ENCODE measurements at places on chromosomes 6 and 20.

- no peak for DNase-seq
Measured at GRCh38 chr20:33653900-33654596, 8.1 kb upstream of the C20orf144 start.

- no peak for DNase-seq
Measured at GRCh38 chr6:8361259-8361658, 74.1 kb downstream of the SLC35B3 start.

GRCh38 chr20:25278636-25279361 lies 30.9 kb downstream of the PYGB start:
- no peak for DNase-seq

GRCh38 chr20:35673884-35674283 lies 9.2 kb upstream of the CPNE1 start:
- DNase-seq, result no peak

DNA sequence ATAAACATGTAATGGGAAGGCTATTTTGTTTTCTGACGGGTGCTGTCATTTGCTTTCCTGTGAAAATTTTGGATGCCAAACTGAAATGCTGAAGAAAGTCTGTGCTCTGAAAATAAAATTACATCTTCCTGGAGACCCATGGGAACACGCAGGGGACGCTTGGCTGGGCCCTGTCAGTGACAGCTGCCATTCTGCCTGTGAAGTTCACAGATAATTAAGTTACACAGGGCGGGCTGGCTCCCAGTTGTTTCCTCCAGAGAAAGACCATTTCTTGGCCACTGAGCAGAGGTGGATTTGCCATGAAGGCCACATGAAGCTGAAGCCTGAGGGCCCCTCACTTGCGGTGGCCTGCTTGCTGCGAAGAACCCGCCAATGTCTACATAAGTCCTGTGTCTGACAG lies 93.5 kb downstream of the TMEM170B start:
- no peak for DNase-seq

- DNase-seq, result no peak
Measured at GRCh38 chr20:25077610-25078169, 4.3 kb downstream of the VSX1 start.

DNA sequence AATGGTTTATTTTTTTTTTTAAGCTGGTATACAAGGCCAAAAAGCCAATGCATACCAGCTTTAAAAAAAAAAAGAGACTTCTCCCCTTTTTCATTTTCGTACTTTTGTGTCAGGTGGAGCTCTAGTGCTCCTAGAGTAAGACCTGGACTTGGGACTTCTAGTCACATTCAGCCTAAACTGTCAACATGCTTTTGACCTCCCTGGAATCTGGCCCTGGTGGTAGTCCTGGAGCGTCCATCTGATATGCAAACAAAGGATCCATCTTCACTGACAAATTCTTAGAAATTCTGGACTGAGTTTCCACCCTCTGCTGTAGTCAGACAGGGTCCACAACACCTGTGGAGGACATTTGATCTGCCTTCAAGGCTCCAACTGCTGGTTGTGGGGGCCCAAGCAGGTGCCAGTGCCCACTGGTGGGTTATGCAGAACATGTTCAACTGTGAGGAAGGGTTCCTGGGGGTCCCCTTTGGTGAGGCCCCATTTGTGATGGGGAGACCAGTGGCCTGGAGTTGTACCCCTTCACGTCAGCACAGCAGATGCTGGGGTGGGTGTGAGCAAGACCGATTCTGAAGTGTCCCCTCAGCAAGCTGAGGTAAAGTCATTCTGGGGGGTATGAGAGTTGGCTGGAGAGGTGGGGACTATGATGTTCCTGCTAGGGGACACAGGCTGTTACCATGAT lies 12.6 kb upstream of the PCMTD2 start:
- no peak for DNase-seq

GRCh38 chr6:35449287-35449881 lies 2.8 kb upstream of the FANCE start:
- peak; percentile 72 for DNase-seq

GRCh38 chr20:20407891-20408805 lies 40.2 kb downstream of the INSM1 start:
- no peak for DNase-seq

DNA sequence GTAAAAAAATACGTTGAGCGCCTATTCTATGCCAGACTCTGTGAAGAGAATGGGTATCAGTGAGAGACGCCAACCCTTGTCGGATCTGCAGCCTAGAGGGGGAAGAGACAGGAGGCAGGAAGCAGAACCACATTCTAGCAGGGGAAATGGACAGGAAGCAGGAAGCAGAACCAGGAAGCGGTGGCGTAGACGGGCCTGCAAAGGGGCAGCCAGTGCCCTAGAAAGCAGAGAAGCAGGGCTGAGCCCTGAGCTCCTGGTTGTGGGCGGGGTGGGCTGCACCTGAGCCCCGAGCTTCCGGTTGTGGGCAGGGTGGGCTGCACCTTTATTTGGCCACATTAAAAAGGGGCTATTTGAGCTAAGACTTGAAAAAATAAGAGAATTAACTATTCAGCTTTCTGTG lies 71.9 kb downstream of the FAM120B start:
- no peak for DNase-seq

DNA sequence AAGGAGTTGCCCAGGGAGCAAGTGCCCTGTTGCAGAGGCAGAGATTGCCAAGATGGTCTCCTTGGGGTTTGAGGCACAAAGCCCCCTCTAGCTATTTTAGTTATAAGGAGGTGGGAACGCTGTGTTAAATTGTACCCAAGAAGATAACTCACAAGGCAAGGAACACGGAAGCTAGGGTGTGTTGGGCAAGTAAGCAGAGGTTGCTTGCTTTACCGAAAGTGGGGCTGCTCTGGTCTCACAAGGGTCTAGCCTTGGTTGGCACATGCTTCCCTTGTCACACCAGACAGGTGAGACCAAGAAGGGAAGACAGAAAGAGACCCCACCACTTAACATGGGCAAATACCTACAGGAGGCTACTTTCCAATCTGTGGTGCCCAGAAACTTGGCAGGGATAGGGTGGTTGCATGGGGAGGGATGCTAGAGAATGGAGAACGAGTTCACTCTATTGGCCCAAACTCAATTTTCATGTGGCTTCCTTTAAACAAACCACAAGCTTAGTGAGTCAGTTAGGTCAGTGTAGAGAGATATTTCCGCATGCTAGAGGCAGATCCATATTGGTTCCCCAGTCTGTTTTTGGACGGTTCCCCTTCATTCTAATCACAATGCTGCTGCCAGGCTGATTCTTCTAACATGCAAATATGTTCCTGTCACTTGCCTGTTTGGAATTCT lies 42.4 kb downstream of the PLAGL1 start:
- peak; percentile 4 for DNase-seq

DNA sequence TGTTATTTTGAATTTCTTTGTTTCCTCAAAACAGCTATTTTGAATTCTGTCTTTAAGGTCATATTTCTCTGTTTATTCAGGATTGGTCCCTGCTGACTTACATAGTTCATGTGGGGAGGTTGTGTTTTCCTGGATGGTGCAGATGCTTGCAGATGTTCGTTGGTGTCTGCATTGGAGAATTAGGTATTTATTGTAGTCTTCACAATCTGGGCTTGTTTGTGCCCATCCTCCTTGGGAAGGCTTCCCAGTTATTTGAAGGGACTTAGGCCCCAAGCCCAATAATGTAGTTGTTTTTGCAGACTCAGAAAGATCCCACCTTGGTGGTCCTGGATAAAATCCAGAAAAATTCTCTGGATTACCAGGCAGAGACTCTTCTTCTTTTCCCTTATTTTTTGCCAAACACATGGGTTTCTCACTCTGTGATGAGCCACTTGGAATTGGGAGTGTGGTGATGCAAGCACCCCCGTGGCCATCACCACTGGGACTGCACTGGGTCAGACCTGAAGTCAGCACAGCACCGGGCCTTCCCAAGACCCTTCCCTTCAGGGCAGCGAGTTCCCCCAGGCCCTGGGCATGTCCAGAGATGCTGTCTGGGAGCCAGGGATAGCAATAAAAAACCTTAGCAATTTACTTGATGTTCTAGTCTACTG lies 81.6 kb upstream of the EZR start:
- no peak for DNase-seq

DNA sequence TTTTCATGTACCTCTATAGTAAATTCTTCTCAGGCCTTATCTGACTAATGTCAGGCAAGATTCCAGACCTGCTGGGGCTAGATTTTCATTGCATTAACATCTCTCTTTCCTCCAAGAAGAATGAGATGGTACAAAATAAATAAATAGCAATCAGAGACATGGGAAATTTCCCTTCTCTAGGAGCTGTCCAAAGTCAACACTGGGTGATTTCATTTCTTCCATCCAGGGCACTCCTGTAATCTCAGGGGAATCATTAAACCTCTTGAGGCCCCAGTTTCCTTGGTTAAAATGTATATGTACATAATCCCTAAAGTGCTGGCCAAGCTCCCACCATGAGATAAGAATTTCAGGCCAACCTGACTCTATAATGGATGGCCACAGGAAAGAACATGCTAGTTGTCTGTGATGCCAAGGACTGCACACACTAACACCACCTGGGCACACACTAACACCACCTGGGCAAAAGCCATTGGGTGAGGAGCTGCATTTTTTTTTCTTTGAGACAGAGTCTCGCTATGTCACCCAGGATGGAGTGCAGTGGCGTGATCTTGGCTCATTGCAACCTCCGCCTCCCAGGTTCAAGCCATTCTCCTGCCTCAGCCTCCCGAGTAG lies 912 bp downstream of the IL17F start:
- no peak for DNase-seq

DNA sequence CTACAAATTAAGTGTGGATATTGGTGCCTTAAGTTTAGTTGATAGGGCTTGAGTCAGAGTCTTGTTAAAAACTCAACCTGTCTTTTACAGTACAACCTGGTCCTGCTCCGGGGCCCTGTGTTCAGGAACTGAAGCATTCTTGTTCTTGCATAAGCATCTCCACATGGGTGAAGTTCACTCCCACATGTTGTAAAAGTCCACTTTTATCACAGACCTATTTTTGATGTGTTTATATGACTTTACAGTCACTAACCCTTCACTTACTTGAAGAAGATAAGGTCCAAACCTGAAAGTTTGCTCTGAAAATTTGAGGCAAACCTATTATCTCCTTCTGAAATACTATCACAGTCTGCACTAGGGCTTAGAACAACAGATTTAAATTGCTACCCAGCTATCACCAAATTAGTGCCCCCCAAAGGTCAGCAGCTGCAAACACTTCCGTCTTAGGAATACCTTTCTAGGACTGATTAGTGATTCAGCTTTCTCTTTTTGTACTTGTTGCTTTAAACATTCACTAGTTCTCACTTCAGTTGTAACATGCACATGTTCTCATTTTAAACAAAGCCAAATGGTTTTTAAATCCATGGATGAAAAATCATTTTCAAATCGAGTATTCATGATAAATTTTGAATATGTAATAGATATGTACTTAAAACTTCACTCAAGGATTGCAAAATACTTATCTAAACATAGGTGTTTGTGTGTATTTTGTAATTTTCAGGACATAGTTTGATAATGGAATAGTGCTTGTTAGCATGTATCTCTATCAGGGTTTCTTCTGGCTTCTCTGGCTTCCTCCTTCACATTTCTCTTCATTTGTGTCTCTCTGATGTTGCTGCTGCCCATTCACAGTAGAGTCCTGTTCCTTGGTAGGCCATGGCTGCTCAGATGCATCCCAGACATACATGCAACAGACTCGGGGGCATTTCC lies 469.8 kb upstream of the SOX4 start:
- no peak for DNase-seq
